Heart right ventricle (tissue), 16 donors: ENCODE measurements at places on chromosomes 2 and 18. TPM values are rescaled to one million over a fixed set of nuclear protein-coding genes. Genes with fewer than 3 reads are reported as not detected.

DNA sequence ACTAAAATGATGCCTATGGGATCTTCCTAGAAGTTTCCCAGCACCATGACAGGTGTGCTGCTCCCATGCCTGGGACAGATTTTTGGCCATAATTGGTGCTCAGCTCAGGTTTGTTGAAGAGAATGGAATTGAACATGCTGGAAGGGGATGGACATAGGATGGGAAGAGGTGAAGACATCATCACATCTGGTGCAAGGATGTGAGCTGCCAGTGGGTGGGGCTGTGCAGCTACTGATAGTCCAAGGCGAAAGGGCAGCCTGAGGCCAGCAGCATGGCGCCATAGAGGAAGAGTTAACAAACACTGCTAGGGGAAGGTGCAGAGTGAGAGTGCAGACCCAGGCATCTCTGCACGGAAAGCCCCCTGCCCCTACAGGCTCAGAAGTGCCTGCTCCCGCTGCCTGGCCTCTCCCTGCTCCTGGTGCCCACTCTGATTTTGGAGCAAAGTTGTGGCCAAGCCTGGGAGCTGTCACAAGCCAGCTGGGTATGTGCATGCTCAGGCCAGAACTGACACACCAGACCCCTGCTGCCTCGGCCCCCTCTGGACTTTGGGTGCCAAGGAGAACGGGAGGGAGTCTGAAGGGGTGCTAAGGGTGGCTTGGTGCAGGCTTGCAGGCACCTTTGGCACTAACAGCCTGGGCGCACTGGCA, 178.6 kb downstream of the ZBTB7C start:
- peaks cover 28% of the 10 kb centered on the region for H3K4me1 ChIP-seq
- H3K36me3 ChIP-seq, result no peaks in the 10 kb centered on the region
- no peak overlapping the region for H3K27ac ChIP-seq
- H3K27me3 ChIP-seq, result peaks cover 10% of the 10 kb centered on the region
- peak; percentile 22 for DNase-seq

DNA sequence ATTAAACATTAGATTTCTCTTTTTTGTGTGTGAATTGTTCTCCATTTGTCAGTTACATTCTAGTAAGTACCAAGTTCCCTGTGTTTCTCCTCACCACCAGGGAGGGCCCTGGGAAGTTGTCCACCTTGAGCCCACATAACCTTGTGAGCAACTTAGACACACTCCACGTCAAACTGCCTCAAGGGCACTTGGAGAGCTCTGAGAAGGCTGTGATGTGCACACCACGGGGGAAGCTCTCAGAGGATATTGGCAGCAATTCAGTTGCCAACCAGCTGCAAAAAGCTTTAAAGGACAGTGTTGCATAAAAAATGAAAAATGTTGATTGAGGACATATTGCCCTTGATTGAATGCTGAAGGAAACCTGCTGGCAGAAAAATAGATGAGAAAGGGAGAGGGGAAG, 743.6 kb downstream of the RNF144A start:
- no peak overlapping the region for H3K4me3 ChIP-seq
- no peak overlapping the region for H3K27ac ChIP-seq
- no peaks in the 10 kb centered on the region for H3K4me1 ChIP-seq

Gene DSG1
- total RNA-seq, result 0.76 TPM

GRCh38 chr2:161426922-161427663, 11.0 kb downstream of the TBR1 start:
- H3K27me3 ChIP-seq, result peaks cover 100% of the 10 kb centered on the region
- peaks cover 23% of the 10 kb centered on the region for H3K4me1 ChIP-seq
- no peak for DNase-seq

DNA sequence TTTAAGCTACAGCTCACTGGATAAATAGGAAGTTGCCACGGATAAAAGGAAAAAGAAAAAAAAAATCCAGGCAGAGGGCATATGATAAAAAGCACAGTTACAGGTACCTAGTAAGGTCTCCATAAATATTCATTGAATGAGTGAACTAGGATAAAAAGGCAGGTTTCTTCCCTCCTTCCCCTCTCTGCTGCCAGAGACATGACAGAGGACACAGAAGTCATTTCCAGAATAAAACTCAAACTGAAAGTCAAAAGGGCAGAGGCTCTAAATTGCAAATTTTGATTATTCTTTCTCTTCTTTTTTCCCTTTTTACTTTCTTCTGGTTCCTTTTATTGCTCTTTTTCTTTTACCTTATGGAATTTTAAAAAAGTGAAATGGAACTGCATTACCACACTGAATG, 7.7 kb downstream of the CD302 start:
- H3K27me3 ChIP-seq, result no peaks in the 10 kb centered on the region
- H3K27ac ChIP-seq, result no peak overlapping the region
- no peak for DNase-seq
- H3K4me3 ChIP-seq, result no peak overlapping the region

DNA sequence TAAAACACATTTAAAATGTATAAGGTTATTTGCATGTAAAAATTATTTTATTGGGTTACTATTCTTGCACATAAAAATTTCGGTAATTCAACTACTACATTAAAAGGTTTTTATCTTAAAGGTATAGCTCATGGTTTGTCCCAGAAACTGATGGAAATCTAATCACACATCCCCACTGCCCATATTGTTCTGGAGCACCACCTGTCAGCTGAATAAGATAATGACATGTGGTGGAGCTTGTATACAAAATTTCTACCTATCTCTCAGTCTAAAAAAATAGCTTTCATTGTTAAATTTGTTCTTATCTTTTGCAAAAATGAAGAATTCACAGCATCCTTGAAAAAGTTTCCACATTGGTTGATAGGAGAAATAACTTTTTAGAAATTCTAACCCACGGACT, 18.3 kb downstream of the ERBB4 start:
- no peaks in the 10 kb centered on the region for H3K36me3 ChIP-seq
- H3K4me3 ChIP-seq, result no peak overlapping the region
- H3K4me1 ChIP-seq, result no peaks in the 10 kb centered on the region
- no peak for DNase-seq

DNA sequence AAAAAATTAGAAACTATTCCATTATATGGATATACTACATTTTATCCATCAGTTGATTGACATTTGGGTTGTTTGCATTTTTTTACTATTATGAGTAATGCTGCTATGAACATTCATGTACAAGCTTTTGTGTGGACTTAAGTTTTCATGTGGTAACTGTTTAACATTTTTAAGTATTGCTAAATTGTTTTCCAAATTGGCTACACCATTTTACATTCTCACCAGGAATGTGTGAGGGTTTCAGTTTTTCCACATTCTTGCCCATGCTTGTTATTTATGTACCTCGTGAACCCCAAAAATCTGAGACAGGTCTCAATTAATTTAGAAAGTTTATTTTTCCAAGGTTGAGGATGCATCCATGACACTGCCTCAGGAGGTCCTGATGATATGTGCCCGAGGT, 3.1 kb upstream of the TXNL4A start:
- H3K36me3 ChIP-seq, result peaks cover under 1% of the 10 kb centered on the region
- H3K4me1 ChIP-seq, result peaks cover 13% of the 10 kb centered on the region
- no peak for DNase-seq
- no peaks in the 10 kb centered on the region for H3K27me3 ChIP-seq

Gene CDCA7
- total RNA-seq, result 1.2 TPM

GRCh38 chr2:95234816-95235215, 27.5 kb downstream of the ZNF892 start:
- H3K27ac ChIP-seq, result no peak overlapping the region
- no peak overlapping the region for H3K4me3 ChIP-seq
- no peaks in the 10 kb centered on the region for H3K36me3 ChIP-seq
- DNase-seq, result no peak
- no peaks in the 10 kb centered on the region for H3K27me3 ChIP-seq
- H3K4me1 ChIP-seq, result no peaks in the 10 kb centered on the region

GRCh38 chr2:157076526-157077161, 180.9 kb upstream of the GALNT5 start:
- H3K4me1 ChIP-seq, result peaks cover 7% of the 10 kb centered on the region
- H3K27me3 ChIP-seq, result no peaks in the 10 kb centered on the region
- no peak overlapping the region for H3K27ac ChIP-seq
- DNase-seq, result no peak
- no peak overlapping the region for H3K4me3 ChIP-seq
- H3K36me3 ChIP-seq, result no peaks in the 10 kb centered on the region

GRCh38 chr2:10085043-10085667, 4.9 kb upstream of the CYS1 start:
- DNase-seq, result no peak
- H3K4me3 ChIP-seq, result no peak overlapping the region
- peaks cover 5% of the 10 kb centered on the region for H3K4me1 ChIP-seq

Gene ARHGAP25
- total RNA-seq, result 17.3 TPM

DNA sequence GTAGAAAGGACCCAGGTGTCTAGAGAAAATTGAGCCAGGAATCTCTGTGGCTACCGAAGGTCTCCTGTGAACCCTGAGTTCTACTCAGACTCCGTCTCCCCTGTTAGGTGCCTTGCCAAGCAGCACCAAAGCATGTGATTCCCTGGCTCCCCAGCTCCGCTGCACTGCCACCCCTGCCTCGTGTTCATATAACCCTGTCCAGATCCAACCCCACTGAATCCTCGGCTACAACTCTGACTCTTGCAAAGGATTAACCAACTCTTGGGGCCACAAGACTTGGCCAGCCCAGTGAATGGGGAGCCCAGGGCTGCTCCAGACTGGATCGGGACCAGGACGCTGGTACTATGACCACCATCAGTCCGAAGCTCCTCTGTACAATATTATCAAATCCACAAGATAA, 37.3 kb upstream of the ACAA2 start:
- no peaks in the 10 kb centered on the region for H3K4me1 ChIP-seq
- H3K27me3 ChIP-seq, result peaks cover 16% of the 10 kb centered on the region
- DNase-seq, result no peak
- no peak overlapping the region for H3K27ac ChIP-seq
- no peaks in the 10 kb centered on the region for H3K36me3 ChIP-seq
- H3K4me3 ChIP-seq, result no peak overlapping the region

Gene C1QL2
- not detected for total RNA-seq

- H3K27me3 ChIP-seq, result no peaks in the 10 kb centered on the region
- peaks cover 27% of the 10 kb centered on the region for H3K36me3 ChIP-seq
- H3K4me3 ChIP-seq, result no peak overlapping the region
- H3K27ac ChIP-seq, result no peak overlapping the region
- no peaks in the 10 kb centered on the region for H3K4me1 ChIP-seq
These were observed 25.6 kb downstream of the SERTAD2 start for GRCh38 chr2:64627860-64628841.
